H4 (cell line): ENCODE measurements at places on chromosomes 2 and 18. TPM values are rescaled to one million over a fixed set of nuclear protein-coding genes. Genes with fewer than 3 reads are reported as not detected.
A peak's percentile ranks its signal among the peaks of the same experiment; 100 is the strongest.

GRCh38 chr2:65979446-65979845, 455.5 kb upstream of the MEIS1 start:
- no peak for DNase-seq

DNA sequence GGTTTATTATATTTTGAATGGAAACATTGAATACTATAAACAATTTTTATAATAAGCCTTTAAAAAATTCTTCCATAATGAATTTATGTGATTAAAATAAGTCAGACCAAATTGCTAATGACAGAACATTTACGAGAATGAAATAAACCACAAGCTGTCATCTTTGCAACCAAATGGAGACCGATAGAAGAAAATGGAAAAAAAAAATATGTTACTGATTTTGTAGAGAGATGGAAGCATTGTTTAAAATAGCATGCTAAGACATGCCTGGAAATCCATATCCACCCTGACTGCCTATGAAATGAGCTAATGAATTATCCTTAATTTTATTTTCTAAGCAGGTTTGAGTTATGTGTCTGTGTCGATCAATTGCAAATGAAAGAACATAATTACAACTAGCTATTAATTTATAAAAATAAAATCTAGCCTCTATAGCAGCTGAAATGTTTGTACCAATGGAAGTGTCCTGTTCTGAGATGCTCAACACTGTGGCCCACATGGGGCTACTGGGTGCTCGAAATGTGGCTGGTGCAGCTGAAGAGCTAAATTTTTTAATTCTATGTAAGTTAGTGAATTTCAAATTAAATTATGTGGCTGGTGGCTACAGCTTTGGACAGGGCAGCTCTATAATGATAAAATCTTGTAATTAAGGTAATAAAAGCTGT, 832.8 kb downstream of the RNF144A start:
- DNase-seq = no peak

- DNase-seq = peak; percentile 14
Observed at GRCh38 chr2:12619975-12620374, 96.8 kb upstream of the TRIB2 start.

DNA sequence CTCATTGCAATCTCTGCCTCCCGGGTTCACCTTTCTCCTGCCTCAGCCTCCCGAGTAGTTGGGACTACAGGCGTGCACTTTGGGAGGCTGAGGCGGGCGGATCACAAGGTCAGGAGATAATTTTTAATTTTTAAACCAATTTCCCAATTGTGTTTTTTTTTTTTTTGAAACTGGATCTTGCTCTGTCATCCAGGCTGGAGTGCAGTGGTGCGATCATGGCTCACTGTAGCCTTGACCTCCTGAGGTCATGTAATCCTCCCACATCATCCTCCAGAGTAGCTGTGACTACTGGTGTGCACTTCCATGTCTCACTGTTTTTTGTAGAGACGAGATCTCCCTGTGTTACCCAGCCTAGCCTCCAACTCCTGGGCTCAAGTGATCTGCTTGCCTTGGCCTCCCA, 49.3 kb downstream of the GLS start:
- no peak for DNase-seq

GRCh38 chr18:49833814-49834213, 20.5 kb upstream of the ACAA2 start:
- no peak for DNase-seq

DNA sequence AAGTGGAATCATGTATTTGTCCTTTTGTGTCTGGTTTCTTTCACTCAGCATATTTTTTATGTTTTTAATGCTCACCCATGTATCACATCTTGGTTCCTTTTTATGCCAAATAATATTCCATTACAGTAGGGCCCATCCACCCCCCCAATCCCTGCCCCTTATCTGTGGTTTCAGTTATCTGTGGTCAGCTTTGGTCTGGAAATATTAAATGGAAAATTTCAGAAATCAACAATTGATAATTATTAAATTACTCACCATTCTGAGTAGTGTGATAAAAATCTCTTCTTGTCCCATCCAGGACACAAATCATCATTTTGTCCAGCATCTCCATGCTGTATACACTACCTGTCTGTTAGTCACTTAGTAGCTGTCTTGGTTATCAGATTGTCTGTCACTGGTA, 66.7 kb downstream of the BIRC6 start:
- DNase-seq = no peak

- peak; percentile 71 for DNase-seq
Observed at GRCh38 chr2:20514596-20515269, 67.9 kb downstream of the RHOB start.

- DNase-seq = no peak
Observed at GRCh38 chr2:161078211-161078539, 82.1 kb upstream of the TANK start.

GRCh38 chr2:177433402-177433801, 40.8 kb downstream of the AGPS start:
- DNase-seq = no peak

DNA sequence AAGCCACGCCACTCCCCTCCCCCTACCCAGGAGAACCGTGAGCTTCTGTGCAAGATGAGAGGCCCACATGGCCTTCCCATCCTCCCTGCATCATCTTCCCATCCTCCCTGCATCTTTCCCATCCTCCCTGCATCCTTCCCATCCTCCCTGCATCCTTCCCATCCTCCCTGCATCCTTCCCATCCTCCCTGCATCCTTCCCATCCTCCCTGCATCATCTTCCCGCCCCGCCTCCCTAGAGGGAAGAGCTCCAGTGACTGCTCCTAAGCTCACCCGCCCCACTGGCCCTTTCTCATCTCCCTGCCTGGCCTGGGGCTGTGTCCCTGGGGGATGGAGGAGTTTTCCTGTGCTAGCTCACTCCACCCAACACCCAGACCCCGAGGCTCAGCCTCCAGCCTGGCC, 93.3 kb upstream of the ASAP2 start:
- DNase-seq = no peak

- no peak for DNase-seq
Observed at GRCh38 chr2:182463760-182464159, 36.9 kb upstream of the PDE1A start.

- DNase-seq = peak; percentile 34
Observed at GRCh38 chr18:74652392-74652988, 54.8 kb downstream of the ZNF407 start.

GRCh38 chr2:11196246-11196645, 41.0 kb downstream of the SLC66A3 start:
- no peak for DNase-seq

GRCh38 chr18:37270038-37270665, 295.4 kb downstream of the CELF4 start:
- DNase-seq = peak; percentile 19

DNA sequence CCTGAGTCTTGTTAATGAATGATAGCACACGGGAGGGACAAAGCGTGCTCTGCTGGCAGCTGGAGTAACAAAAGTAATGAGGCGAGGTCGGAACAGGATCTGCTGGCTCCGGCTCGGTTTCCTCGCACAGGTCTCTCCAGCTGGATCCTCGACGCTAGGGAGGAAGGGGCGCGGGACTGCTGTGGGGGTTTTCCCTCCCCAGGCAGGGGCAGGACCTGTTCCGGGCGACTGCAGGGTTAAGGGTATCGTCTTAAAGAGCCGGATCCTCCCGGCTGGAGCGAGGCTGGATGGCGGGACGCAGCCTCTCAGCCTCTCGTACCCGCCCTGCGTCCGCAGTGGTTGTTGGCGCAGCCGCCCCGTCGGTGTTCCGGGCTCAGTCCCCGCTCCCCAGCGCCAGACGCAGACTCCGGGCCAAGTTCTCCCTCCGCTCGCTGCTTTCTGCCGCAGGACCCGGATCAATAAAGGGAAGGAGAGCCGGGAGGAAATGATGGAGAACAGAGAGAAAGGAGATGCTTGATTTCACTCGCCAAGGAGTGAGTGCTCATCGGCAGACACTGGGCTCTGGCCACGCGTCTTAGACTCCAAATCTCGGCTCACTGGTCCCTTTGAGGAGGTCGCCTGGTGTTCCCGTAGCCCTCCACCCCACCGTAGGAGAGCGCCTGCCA, 1.1 kb upstream of the LIPG start:
- DNase-seq = no peak

GRCh38 chr2:136281281-136282114, 163.5 kb upstream of the CXCR4 start:
- no peak for DNase-seq

GRCh38 chr18:13233787-13234783, 15.5 kb downstream of the LDLRAD4 start:
- DNase-seq = no peak

Gene MYO3B
- total RNA-seq = 0.10 TPM in 1 of 2 replicates, not detected in the other

Gene MYOM1
- 0.02 TPM in 1 of 2 replicates, not detected in the other for total RNA-seq

Gene C2orf66
- total RNA-seq = not detected in 2 replicates

Gene ABCB11
- total RNA-seq = not detected in 2 replicates

Gene KIF5C
- 1.7 and 2.6 TPM in 2 replicates for total RNA-seq

Gene B4GALT6
- total RNA-seq = 6.7 and 9.6 TPM in 2 replicates

Gene INPP4A
- 11.0 and 11.2 TPM in 2 replicates for total RNA-seq

Gene KHK
- 0.14 and 0.48 TPM in 2 replicates for total RNA-seq
